ENCODE measurements at places on chromosomes 6 and 20.
A peak's percentile ranks its signal among the peaks of the same experiment; 100 is the strongest.

- no peak for DNase-seq
Measured at GRCh38 chr6:107578642-107579341, 88.9 kb downstream of the SOBP start.

- DNase-seq = no peak
Measured at GRCh38 chr6:134619789-134620188, 301.9 kb upstream of the SGK1 start.

GRCh38 chr6:37674161-37674560, 23.5 kb downstream of the MDGA1 start:
- no peak for DNase-seq

DNA sequence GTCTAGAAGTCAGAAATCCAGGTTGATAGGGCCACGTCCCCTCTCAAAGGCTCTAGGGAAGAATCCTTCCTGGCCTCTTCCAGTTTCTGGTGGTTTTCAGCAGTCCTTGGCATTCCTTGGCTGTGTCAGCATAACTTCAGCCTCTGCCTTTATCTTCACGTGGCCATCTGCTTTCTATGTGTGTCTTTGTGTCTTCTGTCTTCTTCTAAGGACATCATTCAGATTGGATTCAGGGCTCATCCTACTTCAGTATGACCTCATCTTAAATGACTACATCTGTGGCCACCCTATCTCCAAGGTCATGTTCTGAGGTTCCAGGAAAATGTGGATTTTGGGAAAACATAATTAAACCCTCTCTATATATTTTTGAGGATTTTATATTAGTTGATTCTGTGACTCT, 23.0 kb downstream of the C6orf89 start:
- no peak for DNase-seq

GRCh38 chr6:47203266-47203937, 106.3 kb downstream of the TNFRSF21 start:
- peak; percentile 72 for DNase-seq

DNA sequence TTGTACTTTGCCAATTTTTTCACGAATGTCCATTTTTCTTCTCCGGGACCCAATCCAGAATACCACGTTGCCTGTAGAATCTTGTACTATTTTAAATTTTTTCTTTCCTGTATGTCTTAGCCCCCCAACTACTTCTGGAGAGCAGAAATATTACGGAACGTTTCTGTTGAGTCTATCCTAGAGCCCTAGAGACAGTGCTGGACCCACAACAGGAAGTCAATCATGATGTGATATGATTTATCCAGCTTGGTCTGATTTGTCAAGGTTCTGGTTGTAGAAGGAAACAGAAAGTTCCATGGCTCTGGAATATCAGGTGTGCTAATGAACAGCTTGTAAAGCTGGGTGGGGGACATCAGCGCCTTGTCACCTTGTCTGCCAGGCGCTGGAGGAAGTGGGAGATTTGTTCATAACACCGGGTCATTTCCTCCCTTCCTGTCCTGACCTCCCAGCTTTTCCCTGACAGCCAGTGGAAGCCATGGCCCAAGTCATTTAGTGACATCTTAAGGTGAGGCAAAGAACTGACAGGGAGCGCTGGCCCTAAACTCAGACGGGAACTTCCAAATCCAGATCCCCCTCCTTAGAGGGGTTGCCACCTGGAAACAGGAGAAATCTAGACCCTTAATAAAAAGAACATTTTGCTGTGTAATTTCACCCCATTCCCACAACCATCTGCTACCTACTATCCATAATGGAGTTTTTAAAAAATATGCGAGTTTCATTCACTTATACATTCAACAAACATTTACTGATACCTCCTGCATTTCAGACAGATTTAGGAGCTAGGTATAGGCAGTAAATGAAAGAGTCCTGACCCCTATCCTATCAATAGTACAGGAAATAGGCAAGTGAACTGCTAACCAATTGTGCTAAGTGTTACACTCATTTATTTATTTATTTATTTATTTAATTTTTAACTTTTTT, 130.5 kb downstream of the ZFP64 start:
- no peak for DNase-seq

DNA sequence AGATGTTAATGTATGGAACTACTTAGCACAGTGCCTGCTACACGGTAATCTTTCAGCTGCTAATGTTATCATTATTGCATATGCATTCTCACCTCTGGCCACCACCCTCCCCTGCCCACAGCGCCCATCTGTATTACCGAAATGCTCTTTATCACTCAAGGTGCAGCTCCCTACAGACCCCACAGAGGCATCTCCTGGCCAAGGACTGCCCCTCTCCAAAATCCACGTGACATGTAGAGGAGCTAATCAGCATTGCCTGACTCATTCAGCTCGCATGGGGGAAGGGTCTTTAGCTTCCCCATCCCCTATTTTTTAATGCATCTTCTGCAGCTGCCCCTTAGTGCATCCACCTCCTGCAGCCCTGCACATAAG, 41.8 kb downstream of the SLC22A23 start:
- DNase-seq = no peak

- no peak for DNase-seq
Measured at GRCh38 chr20:21564127-21564773, 50.4 kb upstream of the NKX2-2 start.

DNA sequence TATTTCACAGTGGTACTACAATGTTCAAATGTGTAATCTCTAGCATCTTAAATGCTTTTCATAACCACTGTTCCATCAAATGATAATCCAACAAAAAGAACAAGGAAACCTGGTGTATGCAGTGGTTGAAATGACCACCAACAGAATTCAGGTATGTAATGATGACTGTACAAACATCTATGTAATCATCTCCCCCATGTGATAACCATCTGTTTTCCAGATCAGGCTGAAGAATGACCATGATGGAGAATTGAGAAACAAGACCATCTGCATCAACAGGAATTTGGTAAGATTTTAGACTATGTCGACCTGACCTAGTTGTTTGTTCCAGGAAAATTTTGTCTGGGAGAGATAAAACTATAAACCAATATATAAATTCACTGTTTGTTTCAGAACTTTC, 81.3 kb upstream of the ASCC3 start:
- no peak for DNase-seq

DNA sequence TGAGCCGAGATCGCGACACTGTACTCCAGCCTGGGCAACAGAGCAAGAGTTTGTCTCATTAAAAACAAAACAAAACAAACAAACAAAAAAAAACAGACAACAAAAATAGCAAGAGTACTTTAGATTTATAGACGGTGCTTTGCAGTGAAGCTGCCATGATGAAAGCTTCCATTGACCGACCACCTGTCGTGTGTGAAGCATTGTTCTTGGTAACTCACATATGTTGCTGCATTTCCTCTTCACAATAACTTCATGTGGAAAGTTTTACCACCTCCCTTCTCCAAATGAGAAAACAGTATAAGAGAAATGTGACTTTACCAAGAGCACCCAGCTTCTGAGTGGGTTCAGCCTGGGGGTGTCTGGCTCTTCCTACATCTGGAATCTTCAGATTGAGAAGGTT, 56.4 kb upstream of the PTGIS start:
- peak; percentile 42 for DNase-seq

DNA sequence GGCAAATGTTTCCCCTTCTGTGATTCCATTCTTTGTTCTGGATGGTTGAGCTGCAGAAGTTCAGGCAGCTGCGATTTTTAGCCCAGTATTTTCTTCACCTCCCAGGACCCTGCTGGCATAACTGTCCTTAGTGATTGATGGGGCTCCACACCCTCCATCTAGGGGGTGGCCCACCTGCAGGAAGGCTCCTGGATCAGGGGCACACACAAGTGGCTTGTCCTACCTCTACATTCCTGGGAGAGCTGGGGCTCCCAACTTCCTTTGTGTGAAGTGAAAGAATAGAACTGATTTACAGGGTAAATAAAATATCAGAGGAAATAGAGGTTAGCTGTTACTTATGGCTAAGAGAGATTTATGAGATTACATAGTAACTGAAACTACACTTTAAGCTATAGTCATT, 129.5 kb upstream of the MAP3K7 start:
- DNase-seq = no peak

DNA sequence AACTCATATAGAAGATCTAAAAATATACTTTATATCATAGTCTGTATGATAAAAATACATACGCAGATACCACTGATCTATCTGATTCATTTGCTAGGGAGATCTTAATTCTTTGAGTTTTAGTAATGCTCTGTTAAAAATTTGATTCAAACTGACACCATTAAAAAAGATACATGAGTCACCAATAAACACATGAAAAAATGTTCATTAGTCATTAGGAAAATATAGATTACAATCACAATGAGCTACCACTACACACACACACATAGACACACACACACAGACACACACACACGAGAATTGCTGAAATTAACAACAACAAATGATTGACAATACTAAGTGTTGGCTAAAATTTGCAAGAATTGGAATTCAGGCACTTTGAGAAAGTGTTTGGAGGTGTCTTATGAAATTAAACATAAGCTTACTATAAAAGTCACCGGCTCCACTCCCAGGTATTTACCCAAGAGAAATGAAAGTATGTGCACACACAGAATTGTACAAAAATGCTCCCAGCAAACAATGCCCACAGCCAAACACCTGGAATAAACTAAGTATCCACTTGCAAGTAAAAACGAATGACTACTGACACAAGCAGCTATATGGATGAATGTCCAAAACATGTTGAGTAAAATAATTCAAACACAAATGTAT, 117.7 kb upstream of the GGTLC1 start:
- no peak for DNase-seq

- DNase-seq = no peak
Measured at GRCh38 chr20:60693496-60694133, 558.4 kb upstream of the CDH4 start.

- DNase-seq = no peak
Measured at GRCh38 chr6:43189776-43190304, 7.8 kb downstream of the CUL9 start.

GRCh38 chr20:63568986-63569949, 4.8 kb downstream of the HELZ2 start:
- no peak for DNase-seq

- DNase-seq = no peak
Measured at GRCh38 chr20:59817406-59817805, 116.0 kb downstream of the SYCP2 start.

GRCh38 chr20:36235892-36236785, at the start of gene AAR2:
TSS of gene AAR2 (plus strand) at chr20:36236478. CDS start at chr20:36239869, 3,391 bp downstream.
- peak; percentile 88 for DNase-seq

GRCh38 chr6:41685641-41686380, 47.5 kb downstream of the MDFI start:
- DNase-seq = no peak

DNA sequence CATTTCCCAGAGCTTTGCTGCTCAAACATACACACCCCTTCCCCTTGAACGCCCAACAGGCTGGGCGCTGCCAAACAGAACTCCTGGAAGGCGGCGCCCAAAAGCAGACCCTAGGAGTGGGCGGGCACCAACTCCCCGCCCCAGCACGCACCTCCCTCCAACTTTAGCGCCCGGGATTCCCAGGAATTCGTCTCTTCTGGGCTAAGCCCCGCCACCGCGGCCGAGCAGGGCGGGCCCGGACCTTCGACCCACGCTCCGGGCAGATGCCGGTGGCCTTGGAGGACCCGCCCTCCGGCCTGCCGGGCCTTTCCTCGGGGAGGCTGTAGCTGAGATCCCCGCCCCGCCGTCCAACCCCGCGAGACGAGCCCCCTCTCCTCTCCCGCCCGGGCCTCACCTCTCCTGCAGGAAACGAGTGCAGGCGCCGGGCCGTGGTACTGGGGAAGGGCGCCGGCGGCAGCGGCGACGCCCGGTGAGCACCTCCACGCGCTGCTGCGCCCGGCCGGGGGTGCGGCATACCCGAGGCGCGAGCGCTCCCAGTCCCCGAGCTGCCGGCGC, 659 bp downstream of the MCUR1 start:
- no peak for DNase-seq

- DNase-seq = no peak
Measured at GRCh38 chr6:37280162-37280887, 22.4 kb upstream of the TMEM217 start.

DNA sequence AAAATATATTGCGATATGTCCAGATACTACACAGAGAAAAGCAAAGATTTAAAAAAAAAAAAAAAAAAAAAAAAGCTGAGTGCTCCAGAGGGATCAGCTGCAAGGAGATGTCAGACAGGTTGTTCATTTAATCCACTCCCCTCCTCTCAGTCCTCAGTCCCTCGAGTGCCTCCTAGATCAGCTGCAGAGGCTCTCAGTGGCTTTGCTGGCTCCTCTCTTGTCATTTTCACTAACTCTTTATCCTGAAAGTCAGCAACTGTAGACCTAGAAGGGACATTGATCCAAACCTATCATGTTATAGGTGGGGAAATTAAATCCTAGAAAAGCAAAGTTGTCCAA, 61.6 kb downstream of the KIAA0319 start:
- no peak for DNase-seq

- DNase-seq = peak; percentile 72
Measured at GRCh38 chr6:33112148-33112547, 36.4 kb downstream of the HLA-DPB1 start.

- peak; percentile 80 for DNase-seq
Measured at GRCh38 chr20:48359692-48360341, 468.0 kb downstream of the PREX1 start.

GRCh38 chr6:110043366-110043994, 65.4 kb downstream of the GPR6 start:
- peak; percentile 37 for DNase-seq

GRCh38 chr6:112879920-112880413, 532.8 kb downstream of the RFPL4B start:
- DNase-seq = peak; percentile 89

GRCh38 chr6:139257291-139257690, 34.5 kb downstream of the TXLNB start:
- no peak for DNase-seq

DNA sequence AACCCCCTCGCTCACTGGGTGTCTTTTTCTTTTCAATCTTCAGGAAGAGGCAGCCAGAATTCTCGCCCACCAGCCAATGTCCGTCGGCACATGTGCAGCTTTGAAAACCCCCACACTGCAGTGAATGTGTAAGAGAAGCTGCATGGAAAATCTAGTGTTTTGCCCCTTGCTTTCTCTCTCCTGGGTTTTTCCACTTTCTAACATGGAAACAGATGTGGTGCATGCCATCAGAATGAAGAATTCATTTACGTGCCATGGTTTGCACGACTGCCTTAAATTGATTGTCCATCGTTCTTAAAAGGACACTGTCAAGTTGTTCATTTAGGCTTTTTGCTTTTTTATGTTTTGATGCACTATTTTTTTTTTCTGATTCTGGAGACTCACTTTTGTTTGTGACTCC, 117.1 kb upstream of the RAB32 start:
- no peak for DNase-seq

GRCh38 chr6:126302191-126302590, 37.7 kb upstream of the CENPW start:
- DNase-seq = no peak

GRCh38 chr6:137873273-137873762, 6.3 kb downstream of the TNFAIP3 start:
- peak; percentile 92 for DNase-seq
